ENCODE measurements at places on chromosomes 1 and 21.
A peak's percentile ranks its signal among the peaks of the same experiment; 100 is the strongest.

GRCh38 chr1:54070171-54070837, 16.9 kb downstream of the TCEANC2 start:
- DNase-seq, result peak; percentile 28

- DNase-seq, result no peak
These were observed 4.7 kb downstream of the PRDM16 start for GRCh38 chr1:3073489-3074296.

- DNase-seq, result no peak
These were observed 49.6 kb downstream of the ELAPOR1 start for GRCh38 chr1:109163551-109163950.

DNA sequence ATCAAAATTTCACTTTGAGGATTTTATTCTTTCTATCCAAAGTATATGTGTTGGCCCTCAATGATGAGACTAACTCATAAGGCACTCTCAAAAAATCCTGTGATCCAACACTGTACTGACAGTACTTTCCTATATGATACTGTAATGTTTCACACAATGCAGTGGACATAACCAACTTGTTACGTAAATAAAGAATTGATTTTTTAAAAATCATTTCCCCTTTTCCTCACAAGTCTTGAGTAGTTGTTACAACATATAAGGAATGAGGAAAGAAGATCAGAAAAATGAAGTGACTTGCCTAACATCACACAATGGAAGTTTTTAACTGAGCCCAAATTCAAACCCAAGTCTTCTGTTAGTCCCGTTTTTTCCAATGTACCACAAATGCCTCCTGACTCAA, 17.2 kb downstream of the PTP4A2 start:
- no peak for DNase-seq

Data from mammary epithelial cell (primary cell).